ENCODE measurements at places on chromosomes 2 and 18. TPM values are rescaled to one million over a fixed set of nuclear protein-coding genes. Genes with fewer than 3 reads are reported as not detected.

The EVX2 gene
- total RNA-seq: not detected

The SATB2 gene
- total RNA-seq: 0.87 TPM

The GPR35 gene
- 1.5 TPM for total RNA-seq

The SPC25 gene
- total RNA-seq: 11.7 TPM

The GKN2 gene
- total RNA-seq: not detected

The PFN4 gene
- total RNA-seq: not detected

The RFTN2 gene
- total RNA-seq: 7.4 TPM

The UBXN4 gene
- total RNA-seq: 51.6 TPM

The ACOXL gene
- not detected for total RNA-seq

The CPS1 gene
- 5.9 TPM for total RNA-seq

The TWIST2 gene
- total RNA-seq: 4.1 TPM

The IL1R2 gene
- total RNA-seq: 182 TPM

The FAM210A gene
- total RNA-seq: 14.5 TPM

The POMC gene
- 3.4 TPM for total RNA-seq

The LOXHD1 gene
- total RNA-seq: not detected

The CDH20 gene
- total RNA-seq: 3.4 TPM

The LYG2 gene
- total RNA-seq: not detected

The CAMKMT gene
- total RNA-seq: 5.7 TPM

The MAPRE2 gene
- total RNA-seq: 1.5 TPM

The POTEI gene
- total RNA-seq: not detected

The NT5C1B gene
- not detected for total RNA-seq

The LIMS2 gene
- total RNA-seq: 4.9 TPM

The TRIM43 gene
- total RNA-seq: not detected

The CDH19 gene
- total RNA-seq: 3.6 TPM

The MATN3 gene
- total RNA-seq: 0.45 TPM
